SK-N-SH (cell line): ENCODE measurements at places on chromosomes 7 and 10. TPM values are rescaled to one million over a fixed set of nuclear protein-coding genes. Genes with fewer than 3 reads are reported as not detected.

- no peak for DNase-seq
Observed at GRCh38 chr7:133735222-133735621, 391.9 kb upstream of the LRGUK start.

DNA sequence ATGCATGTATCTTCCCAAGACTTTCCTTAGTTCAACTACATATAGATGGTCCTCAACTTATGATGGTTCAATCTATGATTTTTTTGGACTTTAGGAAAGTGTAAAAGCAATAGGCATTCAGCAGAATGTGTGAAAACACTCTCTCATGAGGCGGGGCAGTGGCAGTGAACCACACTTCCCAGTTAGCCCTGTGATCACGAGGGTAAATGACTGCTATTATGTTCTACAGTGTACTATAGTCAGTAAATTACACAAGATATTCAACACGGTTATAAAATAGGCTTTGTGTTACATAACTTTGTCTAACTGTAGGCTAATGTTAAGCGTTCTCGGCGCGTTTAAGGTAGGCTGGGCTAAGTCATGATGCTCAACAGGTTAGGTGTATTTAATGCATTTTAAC is 169.3 kb downstream of the AMPH start:
- no peak for DNase-seq

- DNase-seq = no peak
Observed at GRCh38 chr10:3290550-3290949, 118.0 kb upstream of the PITRM1 start.

GRCh38 chr7:107944411-107945169 is 53.6 kb downstream of the DLD start:
- no peak for DNase-seq

DNA sequence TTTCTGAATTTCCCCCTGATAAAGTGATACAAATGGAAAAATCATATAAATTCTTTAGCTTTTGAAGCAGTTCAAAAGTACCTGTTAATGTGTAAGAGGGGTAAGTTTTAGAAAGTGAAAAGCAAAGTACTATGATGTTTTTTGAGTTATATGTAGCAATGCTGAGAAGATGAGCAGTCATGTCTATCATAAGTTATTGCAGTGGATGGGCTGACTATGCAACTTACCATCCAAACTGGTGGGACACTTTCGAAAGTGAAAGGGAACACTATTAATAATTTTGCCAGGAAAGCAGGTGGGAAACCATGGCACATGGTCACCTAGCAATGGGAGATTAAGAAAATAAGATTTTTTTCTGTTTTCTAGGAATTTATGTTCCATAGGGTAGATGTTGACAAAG is 4.1 kb downstream of the MINPP1 start:
- DNase-seq = no peak

DNA sequence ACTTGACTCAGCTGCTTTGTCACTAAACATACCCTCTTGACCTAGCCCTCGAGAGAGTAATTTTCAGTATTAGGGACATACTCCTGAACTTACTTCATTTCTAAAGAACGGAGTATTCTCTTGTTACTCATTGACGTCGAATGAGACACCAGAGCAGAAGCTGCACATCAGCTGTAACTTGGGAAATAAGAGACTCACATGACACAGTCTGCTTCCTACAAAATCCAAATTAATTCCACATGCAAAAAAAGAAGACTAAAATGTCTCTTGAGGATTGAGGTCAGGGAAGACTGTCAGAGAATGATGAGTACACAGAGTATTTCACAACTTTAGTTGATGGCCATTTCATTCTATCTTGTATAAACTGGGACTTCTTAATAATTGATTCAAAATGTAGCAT is 114.7 kb upstream of the EGFR start:
- DNase-seq = no peak

DNA sequence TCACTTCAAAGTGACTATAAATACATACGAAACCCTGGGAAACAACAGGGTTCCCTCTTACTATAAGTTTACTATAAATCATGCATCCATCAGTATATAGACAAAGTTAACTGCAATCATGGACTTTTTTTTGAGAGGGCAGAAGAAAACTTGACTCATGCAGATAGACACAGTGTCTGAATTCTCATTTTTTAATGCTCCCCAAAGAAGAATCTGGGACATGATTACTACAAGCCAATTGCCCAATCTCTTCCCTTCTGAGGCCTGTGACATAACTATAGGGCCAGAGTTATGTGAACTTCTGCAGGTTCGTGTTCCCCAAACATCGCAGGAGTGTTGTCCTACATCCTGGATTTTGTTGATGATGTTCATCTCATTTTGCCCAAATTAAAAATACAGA is 376.5 kb downstream of the KCNMA1 start:
- DNase-seq = no peak

DNA sequence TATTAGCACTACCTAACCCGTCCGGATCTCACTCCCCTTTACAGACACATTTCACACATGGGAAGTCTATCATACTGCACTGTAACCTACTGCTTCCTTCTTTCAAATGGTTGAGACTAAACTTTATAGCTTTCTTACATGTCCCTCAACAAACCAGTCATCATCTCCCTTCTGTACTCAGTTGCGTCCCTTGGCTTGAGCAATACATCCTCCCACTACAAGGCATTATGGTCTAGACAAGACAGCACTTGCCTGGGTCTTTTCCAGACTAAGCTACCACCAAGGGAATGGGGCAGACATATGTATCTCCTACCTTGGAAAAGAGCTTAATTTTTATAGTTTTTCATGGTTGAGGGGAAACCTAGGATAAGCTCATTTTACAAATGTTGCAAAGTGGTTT is 575.2 kb downstream of the KCNMA1 start:
- no peak for DNase-seq

DNA sequence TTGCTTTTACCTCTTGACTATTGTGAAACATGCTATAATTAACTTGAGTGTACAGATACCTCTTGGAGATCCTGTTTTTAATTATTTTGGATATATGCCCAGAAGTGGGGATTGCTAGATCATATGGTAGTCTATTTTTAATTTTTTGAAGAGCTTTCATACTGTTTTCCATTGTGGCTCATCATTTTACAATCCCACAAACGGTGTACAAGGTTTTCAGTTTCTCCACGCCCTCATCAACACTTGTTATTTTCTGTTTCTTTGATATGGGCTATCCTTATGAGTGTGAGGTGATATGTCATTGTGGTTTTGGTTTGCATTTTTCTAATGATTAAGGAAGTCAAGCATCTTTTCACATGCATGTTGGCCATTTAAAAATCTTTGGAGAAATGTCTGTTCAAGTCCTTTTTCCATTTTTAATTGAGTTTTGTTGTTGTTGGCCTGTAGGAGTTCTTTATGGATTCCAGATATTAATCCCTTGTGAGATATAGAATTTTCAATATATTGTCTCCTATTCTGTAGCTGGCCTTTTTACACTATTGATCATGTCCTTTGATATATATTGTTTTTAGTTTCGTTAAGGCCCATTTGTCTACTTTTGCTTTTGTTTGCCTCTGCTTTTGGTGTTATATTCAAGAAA is 7.5 kb downstream of the AGK start:
- no peak for DNase-seq

DNA sequence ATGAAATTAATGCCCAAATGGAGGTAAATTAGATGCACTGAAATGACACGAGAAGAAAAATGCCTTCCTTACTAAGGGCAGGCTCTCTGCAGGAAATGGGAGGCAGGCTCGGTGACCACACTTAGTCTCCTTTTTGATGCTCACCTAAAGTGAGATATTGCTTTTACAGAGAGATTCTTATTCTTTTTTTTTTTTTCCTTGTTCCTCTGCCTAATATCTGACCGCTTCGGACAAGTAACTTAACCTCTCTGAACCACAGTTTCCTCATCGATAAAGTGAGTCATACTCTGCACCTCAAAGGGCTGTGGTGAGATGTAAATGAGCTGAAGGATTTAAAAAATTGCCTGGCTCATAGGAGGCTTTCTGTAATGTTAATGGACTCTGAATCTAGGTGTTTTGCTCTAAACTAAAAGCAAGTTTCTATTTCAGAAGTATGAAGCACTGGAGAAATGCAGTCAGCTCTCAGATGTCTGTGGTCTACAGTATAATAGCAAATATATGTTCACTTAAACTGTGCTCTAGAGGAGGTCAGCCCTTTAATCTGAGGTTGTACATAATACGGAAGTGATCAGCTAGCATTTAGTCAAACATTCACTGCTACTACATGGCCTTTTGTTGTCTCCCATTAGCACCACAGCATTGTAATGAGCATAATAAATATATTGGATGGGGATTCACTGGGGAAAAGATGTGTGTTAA is 23.2 kb downstream of the NKX2-3 start:
- DNase-seq = no peak

DNA sequence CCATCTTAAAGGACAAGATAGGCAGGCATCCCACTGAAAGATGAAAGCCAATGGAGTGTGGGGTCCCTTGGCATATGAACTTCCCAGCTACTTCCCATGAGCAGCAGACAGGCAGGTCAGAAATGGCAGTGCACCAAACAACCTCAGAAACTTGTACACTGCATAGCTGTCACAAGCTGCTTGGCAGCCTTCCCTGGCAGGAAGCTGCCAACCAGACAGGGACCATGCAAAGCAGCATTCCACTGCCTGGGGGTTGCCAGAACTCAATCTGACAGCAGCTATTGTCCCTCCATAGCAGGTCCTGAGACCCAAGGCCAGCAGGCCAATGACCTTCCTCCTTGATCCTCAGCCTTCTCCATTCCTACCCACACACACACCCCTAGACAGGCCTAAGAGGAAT is 139.5 kb downstream of the PLCE1 start:
- DNase-seq = peak; percentile 25

DNA sequence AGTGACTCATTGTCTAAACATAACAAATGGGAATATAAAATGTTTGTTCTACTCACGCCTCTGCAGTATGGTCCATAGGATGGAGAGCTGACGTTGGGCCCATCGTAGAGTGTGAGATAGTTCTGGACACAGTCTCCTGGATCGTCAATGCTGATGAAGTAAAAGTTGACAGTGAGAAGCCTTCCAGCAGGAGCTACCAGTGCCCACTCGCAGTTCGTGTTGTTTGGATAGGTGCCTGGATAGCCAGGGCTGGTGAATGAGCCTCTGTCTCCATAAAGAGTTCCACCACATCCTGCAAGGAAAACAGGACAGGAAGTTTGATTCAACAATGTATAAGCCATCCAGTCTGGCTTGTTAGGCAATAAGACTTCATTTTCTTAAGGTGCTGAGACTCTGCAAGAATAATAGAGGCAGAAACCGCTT is 79.6 kb downstream of the OR13A1 start:
- no peak for DNase-seq

DNA sequence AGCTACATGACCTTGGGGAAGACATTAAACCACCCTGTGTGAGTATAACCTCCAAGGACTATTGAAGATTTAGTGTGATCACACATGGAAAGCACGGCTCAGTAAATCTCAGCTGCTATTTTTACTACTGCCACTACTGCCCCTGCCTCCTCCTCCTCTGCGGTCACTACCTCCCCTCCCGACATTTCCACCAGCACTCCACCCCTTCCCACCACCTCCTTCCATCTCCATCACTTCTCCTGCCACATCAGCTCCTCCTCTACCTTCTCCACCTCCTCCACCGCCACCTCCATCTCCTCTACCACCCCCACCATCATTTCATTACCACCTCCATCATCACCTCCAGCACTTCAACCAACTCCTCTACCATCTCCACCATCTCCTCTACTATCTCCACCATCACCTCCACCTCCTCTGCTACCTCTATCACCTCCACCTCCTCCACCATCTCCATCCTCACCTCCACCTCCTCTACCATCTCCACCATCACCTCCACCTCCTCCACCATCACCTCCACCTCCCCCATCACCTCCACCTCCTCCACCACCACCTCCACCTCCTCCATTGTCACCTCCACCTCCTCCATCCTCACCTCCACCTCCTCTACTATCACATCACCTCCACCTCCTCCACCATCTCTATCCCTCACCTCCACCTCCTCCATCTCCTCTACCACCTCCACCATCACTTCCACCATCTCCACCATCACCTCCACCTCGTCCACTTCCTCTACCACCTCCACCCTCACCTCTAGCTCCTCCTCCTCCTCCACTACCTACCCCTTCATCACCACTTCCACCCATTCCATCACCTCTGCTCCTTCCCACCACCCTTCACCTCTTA is 69.4 kb downstream of the GRB10 start:
- DNase-seq = no peak

DNA sequence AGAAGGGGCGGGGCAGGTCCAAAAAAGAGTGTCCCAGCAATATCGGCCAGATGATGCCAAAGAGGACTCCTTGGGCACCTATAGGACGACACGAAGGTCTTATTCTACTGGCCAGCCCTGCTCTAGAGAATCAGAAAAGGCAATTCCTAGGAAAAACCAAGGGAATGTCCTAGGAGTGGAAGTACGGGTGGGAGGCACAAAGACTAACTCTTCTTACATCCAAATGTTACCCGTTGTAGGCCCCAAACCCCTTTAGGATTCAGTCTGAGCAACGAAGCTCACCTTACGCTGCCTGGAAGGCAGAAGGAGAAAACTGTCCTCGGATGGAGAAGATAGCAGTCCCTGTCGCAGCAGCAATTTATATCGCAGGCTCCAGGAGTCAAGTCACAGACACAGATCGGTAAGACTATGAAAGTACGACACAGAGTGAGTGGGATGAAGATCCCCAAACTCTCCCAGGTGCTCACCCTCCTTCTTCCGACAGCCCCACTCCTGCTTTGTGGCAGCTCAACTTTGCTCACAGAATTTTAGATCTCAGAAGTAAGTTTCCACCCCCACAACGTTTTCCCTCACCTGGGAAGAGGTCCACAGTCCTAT is 558 bp downstream of the TCTN3 start:
- DNase-seq = no peak

- DNase-seq = no peak
Observed at GRCh38 chr7:90708841-90709317, 112.8 kb downstream of the CDK14 start.

- DNase-seq = no peak
Observed at GRCh38 chr10:132544744-132545658, 7.4 kb downstream of the INPP5A start.

- no peak for DNase-seq
Observed at GRCh38 chr7:105990141-105990540, 27.1 kb downstream of the CDHR3 start.

GRCh38 chr7:28005847-28006231 is 174.8 kb downstream of the JAZF1 start:
- DNase-seq = no peak

- no peak for DNase-seq
Observed at GRCh38 chr10:15558136-15558535, 161.6 kb downstream of the ITGA8 start.

GRCh38 chr10:85642421-85643170 is 724.0 kb downstream of the GRID1 start:
- no peak for DNase-seq

GRCh38 chr7:143914938-143915652 is 13.1 kb upstream of the TCAF1 start:
- no peak for DNase-seq

GRCh38 chr7:132423594-132424200 is 152.6 kb downstream of the PLXNA4 start:
- DNase-seq = peak; percentile 64

NUDT13 gene
- polyA plus RNA-seq = 3.4 and 6.0 TPM in 2 replicates

LRRC18 gene
- polyA plus RNA-seq = not detected in 2 replicates

ANXA8L1 gene
- 0.16 and 0.21 TPM in 2 replicates for polyA plus RNA-seq

NEUROG3 gene
- polyA plus RNA-seq = not detected in 2 replicates

MSMB gene
- polyA plus RNA-seq = not detected in 2 replicates

NPY4R2 gene
- polyA plus RNA-seq = not detected in 2 replicates

PDZD7 gene
- polyA plus RNA-seq = 1.9 and 2.3 TPM in 2 replicates

CPEB3 gene
- 0.36 TPM in 2 replicates for polyA plus RNA-seq
